Stimulated activated CD8-positive, alpha-beta memory T cell treated with anti-CD3 and anti-CD28 coated beads, Interleukin-4, amount 100 ng/mL, for 48 hours (primary cell): ENCODE measurements at places on chromosomes 16 and 17.

DNA sequence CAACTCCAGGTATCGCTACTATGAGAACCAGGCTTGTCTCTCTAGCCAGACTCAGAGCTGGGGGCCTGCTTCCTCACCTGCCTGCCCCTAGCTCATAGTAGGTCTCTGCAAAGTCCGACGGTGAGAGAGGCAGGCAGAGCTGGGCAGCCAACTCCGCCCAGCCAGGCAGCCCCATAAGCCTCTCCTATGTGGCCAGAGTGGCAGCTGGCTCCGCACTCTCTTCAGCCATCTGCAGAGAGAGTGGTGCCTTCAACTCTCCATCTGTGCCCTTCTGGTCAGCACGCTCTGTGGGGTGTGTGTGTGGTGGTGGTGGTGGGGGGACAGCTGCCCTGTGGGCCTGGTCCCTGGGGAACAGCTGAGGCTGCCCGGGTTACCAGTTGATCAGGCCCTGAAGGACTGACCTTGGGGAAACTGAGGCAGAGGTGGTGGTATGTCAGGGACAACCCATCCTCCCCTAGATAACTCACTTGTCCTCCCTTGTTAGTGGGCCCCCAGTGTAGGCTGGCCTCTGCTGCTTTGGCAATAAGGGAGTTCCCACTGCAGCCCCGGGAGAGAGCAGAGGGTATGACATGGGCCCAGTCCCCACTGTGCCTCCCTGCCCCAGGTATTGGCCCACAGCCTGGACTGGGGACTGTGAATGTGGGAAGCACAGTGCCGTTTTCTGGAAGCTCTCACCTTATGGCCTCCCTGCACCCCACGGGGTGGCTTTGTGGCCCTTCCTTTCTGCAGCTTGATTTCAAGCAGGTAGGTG is 1.8 kb upstream of the ADGRG1 start:
- DNase-seq = no peak

DNA sequence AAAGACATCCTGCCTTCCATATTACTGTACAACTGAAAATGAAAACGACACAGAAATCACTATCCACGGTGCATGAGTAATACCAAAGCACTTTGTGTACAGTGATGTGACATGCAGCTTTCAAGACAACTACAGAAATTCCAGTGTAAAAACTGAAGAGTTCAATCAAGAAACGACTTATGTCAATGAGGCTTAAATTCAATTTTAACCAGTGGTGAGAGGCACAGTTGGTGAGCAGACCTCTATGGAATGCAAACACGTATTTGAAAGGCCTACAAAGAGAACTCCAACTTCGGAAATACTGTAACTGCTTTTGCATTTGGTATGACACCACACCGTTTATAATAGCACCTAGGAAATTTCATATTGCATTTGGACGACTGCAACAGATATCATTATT is 87.6 kb downstream of the USP31 start:
- DNase-seq = no peak

DNA sequence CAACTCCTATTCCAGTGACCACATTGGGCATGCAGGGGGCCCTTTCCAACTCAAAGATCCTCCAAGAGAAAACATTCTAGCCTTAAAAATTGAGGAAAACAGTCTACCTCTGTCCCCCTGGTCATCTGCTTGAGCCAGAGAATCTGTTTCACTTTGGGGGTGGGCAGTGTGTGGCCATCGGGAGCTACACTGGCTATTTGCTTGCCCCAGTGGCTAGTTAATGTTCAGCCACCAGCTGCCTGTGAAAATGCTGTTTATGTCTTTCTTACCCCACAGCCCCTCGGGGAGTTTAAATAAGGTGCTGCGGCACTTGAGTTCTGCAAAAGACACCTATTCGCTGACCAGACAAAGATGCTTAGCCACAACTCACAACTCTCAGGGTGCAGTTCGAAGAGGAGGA is 43.4 kb downstream of the GNAO1 start:
- DNase-seq = no peak

DNA sequence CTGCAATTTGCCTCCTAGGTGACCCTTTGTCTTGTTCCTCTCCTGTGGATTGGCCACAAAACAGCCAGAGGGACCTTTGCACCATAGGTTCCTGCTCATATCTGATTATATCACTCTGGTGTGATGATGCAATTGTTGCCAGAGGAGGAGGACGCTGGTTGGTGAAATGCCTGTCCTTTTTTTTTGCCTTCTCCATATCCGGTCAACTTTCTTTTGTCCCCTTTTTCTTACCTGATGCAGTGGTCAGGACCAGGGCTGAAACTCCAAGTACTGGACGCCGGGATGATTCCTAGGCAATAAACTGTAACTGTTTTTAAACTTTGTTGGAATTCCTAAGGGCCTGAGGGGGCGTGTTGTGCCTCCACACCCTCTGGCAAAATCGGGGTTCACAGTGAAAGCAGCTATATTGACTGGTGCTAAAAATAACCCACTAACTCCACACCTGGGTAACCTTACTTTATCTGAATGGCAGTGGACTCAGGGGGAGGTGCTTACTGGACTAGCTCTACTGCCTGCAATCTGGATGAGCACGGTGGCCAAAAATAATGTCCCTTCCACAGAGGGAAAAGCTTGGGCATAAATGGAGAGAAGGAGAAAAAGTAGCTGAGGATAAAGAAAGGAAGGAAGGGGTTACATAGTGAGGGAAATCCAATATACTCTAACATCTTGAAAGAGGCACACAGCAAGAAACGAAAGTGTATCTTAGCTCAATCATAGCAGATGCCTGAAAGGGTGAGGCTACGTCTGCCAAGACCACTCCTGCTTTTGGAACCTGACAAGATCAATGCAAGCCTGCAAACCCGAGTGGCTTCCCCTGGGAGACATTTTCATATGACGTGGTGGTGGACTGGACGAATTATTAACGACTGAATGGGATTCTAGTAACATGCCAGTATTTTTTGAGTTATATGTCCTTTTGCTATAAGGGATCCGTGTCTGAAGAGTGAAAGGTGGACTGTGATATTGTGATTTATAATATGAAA is 28.4 kb upstream of the ZNF423 start:
- DNase-seq = no peak
